ENCODE measurements at places on chromosomes 7 and 10. TPM values are rescaled to one million over a fixed set of nuclear protein-coding genes. Genes with fewer than 3 reads are reported as not detected.
A peak's percentile ranks its signal among the peaks of the same experiment; 100 is the strongest.

DNA sequence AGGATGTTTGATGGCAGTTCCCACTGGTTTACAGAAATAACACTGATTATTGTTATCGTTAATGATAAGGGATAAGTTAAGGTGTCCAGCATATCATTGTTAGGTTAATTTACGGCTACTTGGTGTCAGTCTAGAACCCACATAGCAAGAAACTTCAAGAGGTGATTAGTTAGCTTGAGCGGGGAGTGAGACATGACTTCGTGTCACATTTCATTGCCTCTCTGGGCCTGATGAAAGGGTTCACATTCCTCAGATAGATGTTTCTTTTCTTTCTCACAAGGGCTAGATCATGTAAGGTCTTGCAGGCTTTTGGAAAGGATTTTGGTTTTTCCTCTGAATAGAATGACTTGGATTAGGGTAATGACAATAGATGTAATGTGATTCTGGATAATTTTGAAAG lies 26.7 kb downstream of the WAC start:
- DNase-seq = no peak

GRCh38 chr7:95056901-95057300 lies 149.5 kb downstream of the PPP1R9A start:
- peak; percentile 76 for DNase-seq

The OR9A4 gene
- polyA plus RNA-seq = not detected

DNA sequence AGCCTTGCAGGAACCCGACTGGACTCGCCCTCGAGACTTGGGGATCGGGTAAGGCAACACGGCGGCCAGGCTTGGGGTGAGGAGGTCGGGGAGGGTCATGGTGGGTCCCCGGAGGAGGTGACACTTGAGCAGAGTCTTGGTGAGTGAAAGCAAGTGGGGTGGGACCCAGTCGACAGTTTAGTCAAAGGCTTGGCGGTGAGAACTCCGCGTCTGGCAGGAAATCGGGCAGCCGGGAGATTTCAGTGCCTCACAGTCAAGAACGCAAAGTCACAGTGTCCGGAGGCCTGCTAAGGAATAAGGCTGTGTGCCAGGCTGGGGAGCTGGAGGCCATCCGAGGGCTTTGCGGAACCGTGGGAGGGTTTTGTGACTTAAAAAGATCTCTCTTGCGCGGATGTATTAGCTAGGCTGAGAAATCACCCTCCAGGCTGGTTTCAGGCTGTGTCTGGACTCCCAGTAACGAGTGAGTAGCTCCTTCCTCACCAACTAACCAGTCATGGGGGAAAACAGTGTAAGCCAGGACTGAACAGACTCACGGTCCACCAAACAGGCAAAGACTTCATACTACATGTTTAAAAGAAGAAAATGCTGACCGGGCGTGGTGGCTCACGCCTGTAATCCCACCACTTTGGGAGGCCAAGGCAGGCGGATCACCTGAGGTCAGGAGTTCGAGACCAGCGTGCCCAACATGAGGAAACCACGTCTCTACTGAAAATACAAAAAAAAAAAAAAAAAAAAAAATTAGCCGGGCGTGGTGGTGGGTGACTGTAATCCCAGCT lies 613 bp downstream of the AP5Z1 start:
- DNase-seq = no peak
